RPMI8226 (cell line): ENCODE measurements at places on chromosomes 5 and 9.

DNA sequence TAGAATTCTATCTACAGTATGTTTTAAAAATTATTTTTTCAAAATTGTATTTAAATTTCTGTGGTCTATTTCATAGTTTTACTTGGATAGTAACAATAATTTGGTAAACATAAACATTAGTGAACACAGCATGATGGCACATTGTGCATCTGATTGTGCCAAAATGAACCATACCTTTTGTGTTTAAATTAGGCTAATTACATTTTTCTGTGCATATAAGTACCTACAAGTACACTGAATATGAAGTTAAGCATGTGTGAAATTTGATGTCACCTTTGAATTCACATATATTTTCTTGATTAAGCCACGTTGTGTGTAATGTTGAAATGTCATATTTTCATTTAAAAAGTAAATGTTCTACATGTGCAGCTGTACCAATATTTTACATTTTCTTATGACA is 13.4 kb downstream of the PBX3 start:
- no peak for DNase-seq

DNA sequence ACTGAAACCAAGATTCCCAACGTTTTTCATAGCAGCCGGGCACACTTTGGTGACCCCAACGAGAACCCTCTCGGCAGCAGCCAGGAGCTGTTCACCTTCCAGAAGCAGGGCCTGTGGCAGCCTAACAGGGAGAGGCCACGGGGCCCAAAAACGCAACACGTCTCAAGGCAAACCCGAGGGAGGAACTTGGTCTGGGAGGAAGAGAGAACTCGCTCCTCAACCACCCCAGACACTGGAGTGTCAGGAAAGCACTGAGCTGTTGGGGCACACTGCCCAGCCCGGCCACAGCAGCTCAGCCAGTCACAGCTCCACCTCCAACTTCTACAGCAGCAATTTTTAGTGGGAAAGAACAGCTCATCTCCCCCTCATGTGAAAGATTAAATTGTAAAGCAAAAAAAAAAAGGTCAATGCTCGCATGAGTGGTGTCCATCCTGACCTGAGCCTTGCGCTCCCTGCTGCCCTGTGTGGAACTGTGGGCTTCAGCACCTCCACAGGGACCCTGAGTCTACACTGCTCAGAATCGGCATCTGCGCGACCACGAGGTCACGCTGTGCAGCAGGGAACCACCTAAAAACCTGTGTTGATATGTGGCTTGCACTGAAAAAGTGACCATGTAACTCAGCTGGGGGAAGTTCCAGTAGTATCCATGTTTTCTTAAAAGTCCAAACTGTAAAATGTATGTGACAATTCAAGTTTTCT is 55.0 kb downstream of the IPPK start:
- DNase-seq, result no peak

DNA sequence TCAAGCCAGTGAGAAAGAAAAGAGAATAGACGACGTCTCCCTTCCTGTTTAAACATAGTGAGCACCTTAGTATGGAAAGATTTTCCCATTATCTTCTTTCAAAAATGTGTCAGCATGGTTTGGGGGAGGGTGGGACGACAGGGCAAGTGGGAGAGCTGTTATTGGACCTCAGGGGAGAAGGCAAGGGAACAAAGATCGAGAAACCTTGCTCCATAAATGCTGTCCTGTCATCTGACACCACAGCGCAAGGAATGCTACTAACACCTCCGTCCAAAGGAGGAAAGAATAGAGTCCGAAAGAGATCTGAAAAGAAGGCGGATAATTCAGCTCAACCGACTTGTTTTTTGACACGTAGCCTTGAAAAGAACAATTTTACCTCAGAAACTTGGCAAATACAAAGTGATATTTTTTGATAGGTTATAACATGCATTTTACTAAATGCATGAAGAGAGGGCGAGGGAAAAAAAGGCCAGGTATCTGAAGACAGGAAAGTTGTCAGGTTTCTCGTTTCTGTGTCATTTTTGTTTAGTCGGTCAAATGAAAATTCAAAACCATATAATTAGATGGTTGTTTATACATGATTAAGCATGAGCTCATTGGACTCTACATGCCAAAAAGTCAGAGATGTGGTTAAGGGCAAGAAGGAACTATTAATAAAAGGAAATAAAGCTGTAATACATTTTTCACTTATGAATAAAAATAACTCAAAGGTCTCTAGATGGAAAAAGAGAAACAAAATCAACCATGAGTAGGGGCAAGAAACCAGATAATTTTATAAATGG is 155.7 kb downstream of the GLIS3 start:
- no peak for DNase-seq

- DNase-seq, result peak; percentile 7
These were observed 419.9 kb downstream of the BNC2 start for GRCh38 chr9:16450578-16450977.

DNA sequence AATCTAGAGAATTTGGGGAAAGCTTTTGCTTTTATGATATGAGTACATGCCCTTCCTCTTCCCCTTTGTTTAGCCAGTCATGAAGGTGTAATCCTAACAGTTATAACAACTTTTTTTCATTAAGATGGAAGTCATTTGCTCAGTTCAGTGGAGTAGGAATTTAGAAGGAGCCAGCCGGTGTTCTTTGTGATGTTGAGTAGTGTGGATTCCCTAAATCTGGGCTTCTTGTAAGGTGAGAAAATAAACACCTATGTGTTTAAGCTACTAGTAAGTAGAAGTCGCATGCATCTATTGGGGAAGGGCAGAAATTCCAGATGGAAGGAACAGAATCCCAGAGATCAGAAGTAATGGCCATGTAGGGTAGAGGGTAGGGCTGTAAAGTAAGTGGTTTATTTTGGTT is 13.6 kb upstream of the CNTLN start:
- no peak for DNase-seq

DNA sequence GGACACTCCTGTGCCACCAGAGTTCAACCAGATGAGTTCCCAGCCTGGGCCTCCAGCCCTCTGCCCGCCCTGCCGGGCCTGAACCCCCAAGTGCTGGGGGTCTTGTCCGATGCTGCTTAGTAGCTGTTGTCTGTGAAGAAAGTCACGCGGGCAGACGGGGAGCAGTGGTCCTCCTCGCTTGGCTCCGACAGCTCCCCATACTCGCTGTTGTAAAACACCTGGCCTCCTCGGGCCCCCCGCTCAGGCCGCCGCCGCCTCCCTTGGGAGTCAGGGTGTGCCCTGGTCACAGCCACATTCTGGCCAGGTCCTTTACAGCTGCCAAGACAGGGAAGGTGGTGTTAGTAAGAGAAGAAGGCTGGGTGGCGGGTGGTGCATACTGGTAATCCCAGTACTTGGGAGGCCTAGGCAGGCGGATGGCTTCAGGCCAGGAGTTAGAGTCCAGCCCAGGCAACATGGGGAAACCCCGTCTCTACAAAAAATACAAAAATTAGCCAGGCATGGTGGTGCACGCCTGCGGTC is 11.8 kb upstream of the SCGB3A1 start:
- DNase-seq, result no peak

DNA sequence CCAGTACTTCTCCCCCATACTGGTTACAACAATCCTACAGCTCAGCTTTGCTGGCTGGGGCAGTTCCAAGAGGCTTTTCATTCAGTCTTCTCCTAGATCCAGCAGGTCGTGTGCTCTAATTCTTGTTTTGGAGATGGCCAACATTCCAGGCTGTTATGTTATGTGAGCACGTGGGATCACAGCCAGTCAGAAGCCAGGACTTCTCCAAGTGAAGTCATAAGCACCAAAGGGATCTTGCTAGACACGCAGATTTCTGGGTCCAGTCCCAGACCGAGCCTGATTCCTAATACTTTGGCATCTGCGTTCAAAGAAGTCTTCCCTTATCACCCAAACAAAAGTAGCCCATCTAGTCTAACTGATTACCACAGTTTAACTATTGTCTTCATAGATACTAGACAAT is 1.4 kb upstream of the LARP1 start:
- DNase-seq, result peak; percentile 7

- DNase-seq, result no peak
These were observed 57.8 kb upstream of the LPAR1 start for GRCh38 chr9:111096051-111096450.

DNA sequence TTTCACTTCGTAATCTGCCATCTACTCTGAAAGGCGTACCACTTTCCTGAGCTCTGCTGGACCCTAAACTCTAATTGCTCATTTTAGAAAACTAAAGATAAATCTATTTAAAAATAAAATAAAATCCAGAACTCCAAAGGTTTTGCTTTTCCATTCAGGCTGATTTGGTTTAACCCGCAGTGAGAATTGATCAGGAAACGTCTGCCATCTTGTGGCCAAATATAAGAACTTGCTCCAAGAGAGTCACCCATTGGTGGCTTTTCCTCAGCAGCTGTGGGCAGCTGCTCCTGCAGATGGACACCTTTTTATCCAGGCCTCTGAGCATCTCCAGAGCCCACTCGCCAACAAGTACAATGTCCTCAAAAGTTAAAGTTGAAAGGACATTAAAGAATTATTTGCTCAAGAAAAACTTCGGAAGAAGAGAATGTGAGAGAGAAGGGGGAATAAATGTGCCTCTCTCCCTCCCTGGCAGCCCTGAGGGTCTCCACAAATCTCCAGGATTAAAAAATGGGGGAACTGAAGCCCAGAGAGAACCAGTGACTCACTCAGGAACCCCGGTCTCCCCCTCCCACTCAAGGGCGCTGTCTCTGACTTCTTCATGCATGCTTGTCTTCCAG is 4.1 kb downstream of the SAXO1 start:
- DNase-seq, result peak; percentile 54
